ENCODE measurements at places on chromosomes 13 and 19.

GRCh38 chr13:63042686-63043085 is 1627.0 kb upstream of the PCDH20 start:
- no peak for DNase-seq

DNA sequence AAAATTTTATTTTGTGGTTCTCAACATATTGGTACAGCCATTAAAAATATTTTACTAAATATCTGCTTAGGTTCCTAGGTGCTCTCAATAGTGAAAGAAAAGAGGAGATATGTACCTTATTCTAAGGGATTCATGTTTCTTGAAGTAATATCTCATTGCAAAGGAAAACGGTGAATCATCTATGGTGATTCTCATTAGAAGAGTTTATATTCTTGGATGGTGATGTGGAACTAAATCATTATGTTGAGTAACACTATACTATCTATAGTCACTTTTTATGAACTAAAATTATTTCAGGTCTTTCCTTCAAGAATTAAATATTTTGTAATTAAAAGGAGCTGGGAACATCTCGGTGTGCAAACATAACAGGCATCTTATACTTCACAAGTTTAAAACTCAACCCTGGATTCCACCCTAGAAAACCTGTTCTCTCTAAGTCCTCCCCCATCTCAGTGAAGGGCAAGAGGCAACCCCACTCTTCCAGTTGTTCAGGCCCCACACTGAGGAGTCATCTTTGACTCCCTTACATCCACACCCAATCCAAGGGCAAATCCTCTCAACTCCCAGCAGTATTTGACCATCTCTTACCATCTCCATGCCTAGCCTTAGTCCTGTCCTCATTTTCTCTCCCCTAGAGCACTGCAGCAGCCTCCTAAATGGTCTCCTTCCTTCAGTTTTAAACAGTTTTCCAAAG is 140.1 kb downstream of the RGCC start:
- no peak for DNase-seq

GRCh38 chr13:76958841-76959432 is 10.6 kb downstream of the ACOD1 start:
- no peak for DNase-seq

- DNase-seq: peak; percentile 34
Measured at GRCh38 chr19:15869109-15869555, 28.7 kb downstream of the CYP4F2 start.

DNA sequence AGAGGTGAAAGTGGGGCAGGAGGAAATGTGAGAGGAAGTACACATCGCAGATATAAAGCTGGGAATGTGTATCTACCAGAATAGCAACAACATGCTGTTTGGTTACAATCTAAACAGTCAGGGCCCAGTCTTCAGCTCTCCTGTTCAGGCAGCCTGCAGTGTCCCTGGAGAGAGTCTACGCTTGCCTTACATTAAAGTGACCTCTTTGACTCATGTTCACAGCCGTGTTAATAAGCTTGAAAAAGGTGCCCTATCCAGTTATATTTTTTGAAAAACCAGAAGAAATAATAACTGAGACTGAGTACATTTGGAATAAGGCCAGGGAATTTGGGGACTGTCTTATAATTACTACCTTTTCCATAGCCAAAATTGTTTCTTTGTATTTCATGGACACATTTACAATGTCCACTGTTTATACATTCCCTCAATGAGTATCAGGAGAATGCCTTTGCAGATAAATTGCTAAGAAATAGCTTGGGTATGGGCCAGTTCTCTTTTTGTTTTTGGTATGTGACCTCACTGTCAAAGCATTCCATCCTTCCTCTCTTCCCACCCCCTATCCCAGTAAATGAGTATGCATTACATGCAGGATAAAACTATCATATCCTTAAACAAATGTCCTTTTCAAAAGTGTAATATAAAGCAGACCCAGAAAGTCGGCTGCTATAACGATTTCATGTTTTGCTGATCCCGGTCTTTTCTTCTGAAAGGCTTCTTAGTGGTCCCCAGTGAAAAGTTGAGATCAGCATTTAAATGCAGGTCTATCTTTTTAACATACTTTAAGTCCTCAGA is 82.6 kb downstream of the PCDH9 start:
- DNase-seq: no peak

GRCh38 chr13:65336916-65337315 is 1893.2 kb downstream of the PCDH9 start:
- DNase-seq: no peak

DNA sequence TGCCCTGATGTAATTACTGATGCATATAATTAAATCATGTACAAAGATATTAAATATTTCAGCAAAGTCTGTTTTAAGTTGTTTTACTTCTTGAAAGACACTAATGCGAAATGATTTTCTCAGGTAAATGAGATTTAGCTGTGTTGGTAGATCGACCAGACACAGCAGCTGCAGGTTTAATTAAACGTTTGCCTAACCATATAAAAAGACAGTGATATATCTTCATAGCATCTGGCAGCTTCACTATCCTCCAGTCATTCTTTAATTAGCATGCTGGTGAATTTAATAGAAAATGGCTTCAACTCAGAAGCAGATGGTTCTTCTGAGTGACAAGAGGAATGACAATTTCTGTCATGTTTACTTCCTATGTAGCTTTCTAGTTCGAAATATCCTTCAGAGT is 69.3 kb downstream of the NHLRC3 start:
- DNase-seq: no peak

GRCh38 chr13:98681049-98681448 is 71.4 kb downstream of the SLC15A1 start:
- DNase-seq: no peak

DNA sequence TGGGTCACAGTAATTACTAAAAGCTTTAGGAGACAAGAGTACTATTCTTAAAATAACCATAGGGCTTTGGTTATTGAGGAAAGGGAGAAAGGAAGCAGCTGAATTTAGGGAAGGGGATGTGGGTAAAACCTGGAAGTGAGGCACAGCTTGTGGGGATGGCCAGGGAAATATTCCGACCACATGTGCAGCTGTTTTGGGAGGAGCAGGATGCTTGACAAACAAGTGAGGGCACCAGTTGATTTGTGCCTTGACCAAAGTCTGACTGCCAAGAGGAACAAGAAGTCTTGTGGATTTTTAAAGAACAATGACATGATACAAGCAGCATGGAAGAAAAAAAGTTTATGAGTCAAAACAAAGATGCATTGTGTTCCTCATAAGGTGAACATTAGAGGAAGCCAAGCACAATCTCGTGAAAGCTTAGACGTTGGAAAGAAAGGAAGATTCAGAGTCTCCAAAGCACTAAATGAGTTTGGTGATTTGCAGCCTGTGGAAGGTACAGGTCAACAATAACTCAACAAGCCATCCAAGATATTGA is 108.5 kb upstream of the GPC6 start:
- DNase-seq: no peak

GRCh38 chr13:92553470-92554114 is 673.0 kb upstream of the GPC6 start:
- DNase-seq: no peak

GRCh38 chr13:42355092-42355485 is 83.1 kb downstream of the AKAP11 start:
- peak; percentile 63 for DNase-seq

DNA sequence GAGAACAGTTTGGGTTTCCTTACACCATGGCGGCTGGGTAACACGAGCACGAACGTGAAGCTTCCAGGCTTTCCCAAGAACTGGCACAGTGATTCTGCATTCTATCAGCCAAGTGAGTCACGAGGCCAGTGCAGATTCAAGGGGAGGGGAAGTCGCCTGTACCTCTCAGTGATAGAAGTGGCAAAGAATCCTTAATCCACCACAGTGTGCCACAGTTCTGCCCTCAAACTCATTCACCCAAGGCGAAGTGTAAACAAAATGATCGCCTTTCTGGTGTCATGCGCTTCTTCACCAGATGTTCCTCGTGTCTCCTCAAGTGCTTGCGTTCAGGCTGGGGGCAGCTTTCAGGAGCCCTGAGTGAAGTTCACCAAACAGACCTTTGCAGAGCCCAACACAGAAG is 24.9 kb upstream of the AMER2 start:
- DNase-seq: no peak

All from activated CD4-positive, alpha-beta T cell treated with anti-CD3 and anti-CD28 coated beads, Interleukin-2, amount 50 U/mL, for 16 hours (primary cell).